ENCODE measurements at places on chromosomes 5 and 9. TPM values are rescaled to one million over a fixed set of nuclear protein-coding genes. Genes with fewer than 3 reads are reported as not detected.

Gene NAIP
- 2.9 TPM for total RNA-seq

Gene SLC34A1
- not detected for total RNA-seq

Gene SCGB3A2
- total RNA-seq = not detected

Gene GPR151
- total RNA-seq = not detected

Gene DAB2IP
- total RNA-seq = 5.8 TPM

Gene NR5A1
- not detected for total RNA-seq

Gene NOXA1
- total RNA-seq = 0.12 TPM

Gene GKAP1
- total RNA-seq = 1.3 TPM

Gene HBEGF
- 1.9 TPM for total RNA-seq

Gene CEP78
- total RNA-seq = 6.1 TPM

Gene GFPT2
- 98.0 TPM for total RNA-seq

Gene TMEM215
- total RNA-seq = not detected

Gene FOXB2
- total RNA-seq = not detected

Gene SOHLH1
- not detected for total RNA-seq

Gene SPOCK1
- 188 TPM for total RNA-seq

Gene NOL6
- total RNA-seq = 26.0 TPM

Gene LCN12
- total RNA-seq = not detected

Gene SPAAR
- 2.5 TPM for total RNA-seq

Gene C8G
- total RNA-seq = not detected

Gene LPAR1
- 39.0 TPM for total RNA-seq

All from cardiac ventricle fibroblast (primary cell).